ENCODE measurements at places on chromosomes 16 and 17. TPM values are rescaled to one million over a fixed set of nuclear protein-coding genes. Genes with fewer than 3 reads are reported as not detected.

- no peak for DNase-seq
Observed at GRCh38 chr17:19386974-19387920, at the start of gene MFAP4. MFAP4 (minus strand) TSS chr17:19387190; CDS start chr17:19387155, 35 bp downstream.

DNA sequence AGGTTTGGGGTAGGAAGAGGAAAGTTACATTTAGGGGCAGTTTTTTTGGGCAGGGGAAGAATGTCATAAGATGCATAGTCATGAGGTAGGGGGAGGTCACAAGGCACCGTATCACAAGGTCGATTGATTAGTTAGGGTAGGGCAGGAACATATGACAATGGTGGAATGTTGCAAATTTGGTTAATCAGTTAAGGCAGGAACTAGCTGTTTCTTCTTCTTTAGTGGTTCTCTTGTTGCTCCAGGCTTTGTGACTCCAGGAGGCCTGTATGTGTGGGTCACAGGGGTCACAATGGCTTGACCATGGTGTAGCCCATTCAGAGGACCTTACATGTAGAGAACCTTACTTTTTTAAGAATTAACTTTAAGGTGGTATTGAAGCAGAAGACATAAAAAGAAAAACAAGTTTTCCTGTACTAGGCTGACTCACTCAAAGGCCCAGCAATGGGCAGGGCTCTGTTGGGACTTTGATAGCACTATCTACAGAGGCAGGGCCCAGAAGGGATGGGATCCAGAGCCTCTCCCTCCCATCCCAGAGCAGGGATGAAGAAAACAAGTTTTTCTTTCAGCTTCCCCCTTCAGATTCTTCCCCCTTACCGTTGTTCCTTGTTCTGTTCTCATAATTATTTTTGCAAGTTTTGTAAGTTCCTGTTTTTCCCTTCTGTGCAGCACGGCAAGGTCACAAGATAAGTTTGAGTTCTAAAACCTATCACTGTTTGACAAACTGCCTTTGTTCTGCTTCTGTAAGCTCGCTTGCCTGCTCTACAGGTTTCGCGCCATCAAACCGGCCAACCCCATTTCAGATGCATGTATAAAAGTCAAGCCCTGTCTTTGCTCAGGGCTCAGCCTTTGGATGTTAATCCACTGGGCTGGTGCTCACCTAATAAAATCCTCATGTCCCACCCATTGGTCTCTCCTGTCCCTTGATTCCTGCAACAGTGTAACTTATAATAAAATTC lies 45.8 kb upstream of the ATF7IP2 start:
- DNase-seq = no peak

DNA sequence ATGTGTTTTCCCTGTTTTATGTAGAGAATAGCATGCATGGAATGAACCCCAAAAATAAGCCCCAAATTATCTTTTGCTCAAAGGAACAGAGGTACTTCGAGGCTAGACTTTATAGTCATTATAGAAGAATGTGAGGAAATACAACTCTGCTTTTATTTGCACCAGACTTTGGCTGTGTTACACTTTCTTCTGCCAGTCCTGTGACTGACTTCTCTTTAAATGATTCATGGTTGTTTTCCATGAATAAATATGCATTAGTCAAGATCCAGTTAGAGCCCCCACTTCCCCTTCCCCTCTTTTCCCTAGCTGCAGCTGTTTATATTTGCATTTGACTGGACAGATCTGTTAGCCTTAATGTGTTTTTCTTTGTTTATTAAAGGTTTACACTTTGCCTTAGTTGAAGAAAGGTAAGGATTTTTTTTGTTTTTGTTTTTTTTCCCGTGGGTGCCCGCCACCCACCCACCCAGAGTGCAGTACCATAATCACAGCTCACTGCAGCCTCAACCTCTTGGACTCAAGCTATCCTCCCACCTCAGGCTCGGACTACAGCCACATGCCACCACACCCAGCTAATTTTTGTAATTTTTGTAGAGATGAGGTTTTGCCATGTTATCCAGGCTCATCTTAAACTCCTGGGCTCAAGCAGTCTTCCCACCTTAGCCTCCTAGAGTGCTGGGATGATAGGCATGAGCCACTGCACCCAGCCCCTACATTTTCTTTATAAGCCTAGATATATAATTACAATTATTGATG lies 152.6 kb downstream of the CYB561 start:
- DNase-seq = no peak

- no peak for DNase-seq
Observed at GRCh38 chr16:89197633-89198416, 2.5 kb downstream of the SLC22A31 start.

DNA sequence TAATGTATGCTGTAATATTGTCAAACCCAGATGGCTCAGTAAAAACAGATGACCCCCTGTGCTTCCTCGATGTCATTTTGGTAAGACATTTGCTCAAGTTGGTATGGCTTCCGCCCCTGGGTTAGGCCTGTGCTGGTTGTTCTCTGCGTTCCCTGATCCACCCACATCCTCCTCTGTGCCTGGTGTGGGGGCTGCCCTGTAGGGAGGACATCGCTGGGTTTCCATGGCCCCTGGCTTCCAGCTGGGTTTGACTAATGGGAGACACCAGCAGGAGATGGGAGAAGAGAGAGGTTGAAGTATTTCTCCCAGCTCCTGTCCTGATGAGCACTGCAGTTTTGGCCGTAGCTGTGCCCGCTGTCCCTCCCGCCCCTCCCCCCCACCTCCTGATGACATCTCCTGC lies 4.4 kb upstream of the MFAP4 start:
- DNase-seq = no peak

Gene MARVELD3
- total RNA-seq = not detected
